ENCODE measurements at places on chromosomes 4 and X. TPM values are rescaled to one million over a fixed set of nuclear protein-coding genes. Genes with fewer than 3 reads are reported as not detected.

The CCDC158 gene
- total RNA-seq: not detected

The DKK2 gene
- total RNA-seq: not detected

The INTS6L gene
- 23.3 TPM for total RNA-seq

The BEND4 gene
- 14.1 TPM for total RNA-seq

The GSX2 gene
- not detected for total RNA-seq

GRCh38 chrX:3006495-3006894, at the start of gene ARSH:
Gene ARSH, plus strand, starts transcription at chrX:3006546. Its CDS starts 67 bp downstream, at chrX:3006613.
- no peak for DNase-seq

- no peak for DNase-seq
Measured at GRCh38 chrX:46841346-46841745, 4.5 kb downstream of the RP2 start.

DNA sequence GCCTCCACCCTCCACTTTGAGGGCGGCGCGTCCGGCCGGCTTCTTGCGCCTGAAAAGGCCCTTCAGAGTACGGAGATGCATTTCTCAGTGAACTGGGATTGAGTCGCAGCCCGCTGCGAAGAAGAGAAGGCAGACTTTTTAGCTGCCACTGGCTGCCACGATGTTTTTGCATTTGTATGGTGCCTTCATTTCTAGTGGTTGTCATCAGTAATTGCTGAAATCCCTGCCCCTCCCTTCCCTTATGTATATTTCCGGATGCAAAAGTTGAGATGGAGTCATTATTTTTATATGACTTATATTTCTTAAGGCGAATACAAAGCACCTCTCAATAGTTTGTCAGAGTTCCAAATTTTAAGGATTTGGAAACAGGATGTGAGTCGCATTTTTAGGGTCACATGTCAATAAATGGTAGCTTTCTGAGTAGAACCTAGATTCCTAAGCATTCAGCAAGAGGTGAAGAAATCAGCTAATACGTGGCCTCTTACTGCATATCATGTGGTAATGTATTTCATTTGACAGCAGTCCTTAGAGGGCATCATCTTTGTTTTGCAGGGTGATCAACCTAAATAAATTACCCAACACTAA, 658 bp downstream of the ATP6AP2 start:
- DNase-seq: no peak

- no peak for DNase-seq
Measured at GRCh38 chr4:90328558-90328957, 201.4 kb downstream of the CCSER1 start.

DNA sequence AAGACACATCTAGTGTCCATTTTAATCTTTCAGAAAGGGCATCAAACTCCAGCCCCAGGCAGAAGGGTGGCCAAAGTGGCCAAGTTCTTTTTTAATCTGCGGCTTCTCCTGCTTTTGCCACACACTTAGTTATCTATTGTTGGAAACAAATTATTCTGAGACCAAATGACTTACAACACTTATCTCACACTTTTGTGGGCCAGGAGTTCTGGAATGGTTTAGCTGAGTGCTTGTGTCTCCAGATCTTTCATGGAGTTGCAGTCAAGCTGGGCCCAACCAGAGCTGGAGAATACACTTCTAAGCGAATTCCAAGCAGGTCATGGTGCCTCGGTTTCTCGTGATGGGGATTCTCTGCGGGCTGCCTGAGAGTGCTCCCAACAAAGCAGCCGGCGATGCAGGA, 4.0 kb downstream of the TXK start:
- DNase-seq: no peak

DNA sequence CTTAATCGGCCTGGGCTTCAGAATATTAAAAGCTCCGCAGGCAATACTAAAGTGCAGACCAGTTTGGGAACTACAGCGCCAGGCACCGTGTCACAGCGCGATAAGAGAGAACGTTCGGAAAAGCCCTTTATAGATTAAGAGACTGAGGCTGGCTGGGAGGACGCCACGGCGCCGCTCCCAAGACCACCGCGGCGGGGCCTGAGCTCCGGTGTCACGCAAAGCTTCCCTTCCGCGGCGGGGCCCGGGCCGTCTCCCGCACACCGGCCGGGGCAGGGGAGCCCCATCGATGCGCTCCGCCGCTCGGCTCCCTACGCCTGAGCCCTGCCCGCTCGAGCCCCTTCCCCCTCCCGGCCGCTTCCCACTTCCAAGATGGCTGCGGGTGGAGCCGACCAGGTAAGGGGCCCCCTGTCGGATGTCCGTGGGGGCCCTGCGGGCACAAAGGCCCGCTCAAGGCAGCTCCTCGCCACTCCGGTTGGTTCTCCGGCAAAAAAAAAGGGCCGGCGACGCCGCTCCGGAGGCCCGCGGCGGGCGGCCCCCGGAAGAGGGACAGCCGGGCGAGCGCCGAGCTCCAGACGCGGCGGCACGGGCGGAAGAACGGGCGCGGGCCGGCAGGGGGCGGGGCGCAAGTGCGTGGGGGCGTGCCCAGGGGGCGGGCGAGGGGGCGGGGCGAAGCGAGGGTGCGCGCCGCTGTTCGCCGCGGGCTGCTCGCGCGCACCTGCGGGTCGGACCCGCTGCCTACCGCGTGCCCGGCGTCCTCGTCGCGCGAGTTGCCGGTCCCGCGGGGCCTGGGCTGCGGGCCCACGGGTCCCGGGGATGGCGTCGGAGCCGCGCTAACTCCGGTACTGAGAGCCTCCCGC, at the start of gene TBC1D14:
TSS of gene TBC1D14 (plus strand) at position 714 of the 857 bp plus-strand sequence. CDS start 13,564 bp downstream, outside the sequence.
- peak; percentile 88 for DNase-seq

GRCh38 chr4:75037252-75037651, 104.3 kb downstream of the PARM1 start:
- DNase-seq: no peak

- DNase-seq: no peak
Measured at GRCh38 chr4:119932277-119932676, 134.4 kb downstream of the MAD2L1 start.

GRCh38 chr4:182103614-182104319, 139.4 kb upstream of the TENM3 start:
- no peak for DNase-seq

DNA sequence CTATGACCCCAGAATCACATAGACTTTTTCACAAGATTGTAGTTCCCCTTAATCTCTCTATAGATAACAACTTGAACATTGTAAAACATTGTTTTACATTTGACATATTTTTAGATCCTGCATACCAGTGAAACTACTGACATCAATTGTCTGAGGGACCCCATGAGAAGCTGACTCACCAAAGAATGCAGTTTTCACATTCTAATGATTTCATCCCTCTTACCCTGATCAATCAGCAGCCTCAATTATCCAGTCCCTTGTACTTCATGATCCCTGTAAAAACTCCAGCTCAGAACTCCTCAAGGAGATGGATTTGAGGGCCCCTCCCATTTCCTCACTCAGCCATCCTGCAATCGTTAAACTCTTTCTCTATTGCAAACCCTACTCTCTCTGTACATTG, 411.0 kb upstream of the NDST3 start:
- DNase-seq: no peak

Measured in activated B cell treated with CpG ODN at 0.5 μM for 24 hours (primary cell).